ENCODE measurements at places on chromosomes 16 and 17. TPM values are rescaled to one million over a fixed set of nuclear protein-coding genes. Genes with fewer than 3 reads are reported as not detected.

DNA sequence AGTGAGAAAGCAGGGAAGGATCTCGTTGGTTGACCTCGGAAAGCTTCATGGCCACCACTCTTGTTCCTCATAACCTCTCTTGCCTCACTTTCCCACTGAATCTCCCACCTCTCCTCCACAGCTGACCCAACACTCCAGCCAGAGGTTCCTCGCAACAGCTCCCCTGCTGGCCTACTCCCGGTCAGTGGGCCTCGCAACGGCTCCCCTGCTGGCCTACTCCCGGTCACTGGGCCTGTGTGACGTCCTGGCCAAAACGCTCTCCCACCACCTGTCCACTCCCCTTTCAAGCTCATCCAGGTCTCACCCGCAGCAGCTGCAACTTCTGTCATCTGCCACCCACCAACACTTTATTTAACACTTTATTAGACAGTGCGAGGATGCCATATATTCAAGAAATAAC lies 149.1 kb downstream of the VPS53 start:
- no peak for DNase-seq

- DNase-seq: no peak
These were observed 30.3 kb downstream of the MRTFB start for GRCh38 chr16:14101415-14101814.

DNA sequence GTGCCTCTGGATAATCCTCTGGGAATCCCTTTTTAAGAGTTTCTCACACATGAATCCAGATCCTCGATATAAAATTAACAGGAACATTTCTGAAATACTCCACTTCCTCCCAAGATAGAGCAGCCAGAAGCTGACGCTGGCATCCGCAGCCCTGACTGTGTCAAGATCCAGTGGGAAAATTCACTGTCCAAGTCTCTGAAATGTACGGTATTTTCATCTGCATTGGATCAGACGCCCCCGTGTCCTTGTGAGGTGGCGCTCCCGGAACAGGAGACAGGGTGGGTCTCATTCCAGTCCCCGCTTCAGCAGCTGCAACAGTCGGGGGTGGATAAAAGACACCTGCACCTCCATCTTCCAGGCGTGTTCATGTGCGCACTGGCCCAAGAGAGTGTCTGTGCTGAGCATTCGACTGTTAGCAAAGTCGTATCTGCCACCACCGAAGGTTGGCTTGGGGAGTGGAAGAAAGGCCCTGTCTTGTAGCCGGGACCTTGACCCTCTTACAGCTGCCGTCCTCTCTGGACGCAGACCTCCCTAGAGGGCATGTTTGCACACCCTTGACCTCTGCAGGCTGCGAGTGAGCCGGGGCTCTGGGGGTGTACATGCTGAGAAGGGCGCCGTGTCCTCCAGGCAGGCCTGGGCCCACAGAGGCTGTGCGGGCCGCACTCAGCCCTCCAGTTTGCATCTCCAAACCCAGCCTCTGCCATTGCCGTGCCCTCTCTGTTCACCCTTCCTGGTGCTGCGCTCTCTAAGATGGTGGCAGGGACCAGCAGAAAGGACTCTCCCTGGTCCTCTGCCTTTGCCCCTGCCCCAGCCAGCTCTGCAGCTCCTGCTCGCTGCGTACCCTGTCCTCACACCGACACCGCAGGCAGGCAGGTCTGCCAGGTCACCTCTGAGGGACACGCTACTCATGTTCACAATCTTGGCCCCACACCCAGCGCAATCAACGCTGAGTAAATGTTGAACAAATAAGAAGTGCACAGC lies 72.0 kb upstream of the CHMP6 start:
- DNase-seq: peak; percentile 52

The SDK2 gene
- 55.4 TPM for polyA plus RNA-seq

The PIK3R5 gene
- 6.1 TPM for polyA plus RNA-seq

The KRT31 gene
- polyA plus RNA-seq: 0.53 TPM

All from testis (tissue), 5 donors.